Activated gamma-delta T cell treated with Interleukin-2 at 50 U/mL for 16 hours (primary cell): ENCODE measurements at places on chromosomes 2 and 18.

DNA sequence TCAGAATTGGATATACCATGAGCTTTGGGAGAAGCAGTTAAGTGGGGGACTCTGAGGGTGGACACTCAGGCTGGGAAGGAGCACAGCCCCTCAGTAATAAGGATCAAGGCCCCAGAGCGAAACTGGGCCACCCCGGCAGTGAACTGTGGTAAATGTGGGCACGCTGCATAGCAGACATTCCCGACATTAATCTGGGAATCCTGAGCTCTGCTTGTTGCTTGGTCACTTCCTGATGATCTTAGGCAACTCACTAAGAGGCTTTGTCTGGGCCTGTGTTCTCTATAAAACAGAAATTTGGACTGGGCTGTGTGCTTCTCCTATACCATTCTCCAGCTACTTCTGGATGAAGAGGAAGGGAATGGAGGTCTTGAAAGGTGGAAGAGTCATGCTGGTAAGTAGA is 4.8 kb downstream of the TGFBRAP1 start:
- no peak for DNase-seq

DNA sequence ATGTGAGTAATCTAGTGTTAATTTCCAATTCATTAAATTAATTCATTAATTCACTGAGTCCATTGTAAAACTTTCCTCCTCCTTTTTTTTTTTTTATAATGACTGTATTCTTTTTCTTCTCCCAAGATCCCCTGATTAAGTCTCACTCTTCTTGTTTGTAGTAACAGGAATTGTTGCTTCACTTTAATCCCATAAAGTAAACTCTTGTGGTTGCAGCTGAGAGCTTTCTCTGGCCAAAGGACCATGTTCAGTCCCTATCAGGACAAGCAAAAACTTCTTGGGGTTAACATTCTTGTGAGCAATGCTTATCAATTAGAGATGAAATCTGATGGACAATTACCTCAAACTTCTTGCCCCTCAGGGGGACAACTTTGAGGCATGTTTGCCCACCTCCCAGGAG is 400.2 kb upstream of the SPHKAP start:
- no peak for DNase-seq

- no peak for DNase-seq
Observed at GRCh38 chr18:58369616-58370015, 259.3 kb downstream of the ALPK2 start.

GRCh38 chr2:75484840-75485239 is 75.9 kb downstream of the EVA1A start:
- DNase-seq: no peak

GRCh38 chr2:40371525-40372282 is 80.2 kb downstream of the SLC8A1 start:
- DNase-seq: no peak

DNA sequence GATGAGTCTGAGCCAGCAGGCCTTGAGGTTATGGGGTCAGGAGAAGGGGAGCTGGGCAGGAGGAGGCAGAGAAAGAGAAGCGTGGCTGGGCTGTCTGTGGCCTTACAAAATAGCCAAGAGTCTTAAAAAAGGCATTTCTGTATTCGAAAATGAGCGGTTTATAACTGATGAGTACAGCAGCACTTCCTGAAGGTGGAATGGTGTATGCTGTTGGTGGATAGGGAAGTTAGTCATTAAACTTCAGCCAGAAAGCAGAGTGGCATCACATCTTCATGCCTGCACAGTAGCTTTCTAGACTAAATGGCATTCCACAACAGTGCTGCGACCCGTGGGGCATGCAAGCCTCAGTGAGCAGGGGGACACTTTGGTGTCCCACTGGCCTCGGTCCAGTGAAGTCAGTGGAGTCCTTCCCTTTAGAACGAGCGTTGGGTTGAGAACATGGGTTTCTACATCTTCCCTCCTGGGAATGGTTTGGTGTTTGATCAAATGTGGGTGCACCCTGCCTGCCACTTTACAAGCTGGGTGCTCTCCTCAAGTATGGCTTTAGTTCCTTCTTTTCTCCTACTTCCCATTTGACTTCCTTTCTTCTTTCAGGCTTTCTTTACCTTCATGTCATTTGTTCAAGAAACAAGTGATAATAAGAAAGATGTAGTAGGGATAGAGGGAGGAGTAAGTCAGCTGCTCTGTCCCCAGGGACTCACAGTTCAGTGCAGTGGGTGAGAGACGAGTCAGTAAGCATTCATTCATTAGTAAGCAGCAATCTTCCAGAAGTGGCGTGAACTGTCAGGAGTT is 96.3 kb downstream of the ARMC9 start:
- no peak for DNase-seq

DNA sequence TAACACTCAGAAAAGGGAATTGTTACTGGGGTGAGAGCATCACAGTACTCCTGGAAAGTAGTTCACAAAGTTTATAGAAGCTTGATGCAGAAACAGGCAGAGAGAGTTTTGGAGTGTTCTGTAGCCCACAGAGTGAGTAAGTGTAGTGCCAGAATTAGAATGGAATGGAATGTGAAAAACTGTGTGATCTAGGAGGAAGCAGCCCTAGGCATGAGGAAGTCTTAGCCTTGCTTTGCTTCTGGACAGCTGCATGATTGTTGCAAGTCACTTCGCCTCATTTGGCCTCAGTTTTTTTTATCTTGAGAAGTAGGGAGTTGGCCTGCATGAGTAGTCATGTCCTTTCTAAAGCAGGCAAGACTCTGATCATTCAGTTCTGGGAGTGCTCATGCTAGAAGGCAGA is 10.9 kb downstream of the SERPINB12 start:
- no peak for DNase-seq

GRCh38 chr2:65687614-65688013 is 255.2 kb upstream of the SPRED2 start:
- no peak for DNase-seq

DNA sequence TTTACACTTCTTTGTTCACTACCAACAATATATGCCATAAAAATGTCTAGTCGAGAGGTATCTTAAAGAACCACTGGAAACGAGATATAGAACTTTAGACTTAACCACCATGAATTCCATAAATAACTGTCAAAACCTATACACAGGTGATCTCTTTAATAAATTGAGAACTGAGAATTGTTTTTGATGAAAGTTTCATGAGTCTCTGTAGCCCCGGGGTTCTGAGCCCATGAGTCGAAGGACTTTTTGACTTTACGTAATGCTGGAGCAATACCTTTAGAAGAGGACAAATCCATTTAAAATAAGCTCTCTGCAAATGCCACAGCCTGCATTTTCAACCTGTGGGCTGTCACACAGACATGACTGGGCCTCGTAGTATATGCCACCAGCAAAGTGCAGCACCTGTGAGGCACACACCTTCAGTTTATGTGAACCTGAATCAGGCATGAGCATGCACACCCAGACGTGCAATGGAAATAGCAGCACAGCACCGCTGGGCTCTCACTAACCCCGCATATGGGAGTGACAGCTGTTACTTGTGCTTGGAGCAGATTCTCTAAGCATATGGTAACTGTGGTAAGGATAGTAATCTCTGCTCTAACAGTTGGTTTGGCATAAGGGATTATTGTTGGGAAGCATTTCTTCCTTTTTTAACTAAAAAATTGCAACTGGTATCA is 383.2 kb downstream of the SOCS6 start:
- DNase-seq: no peak

DNA sequence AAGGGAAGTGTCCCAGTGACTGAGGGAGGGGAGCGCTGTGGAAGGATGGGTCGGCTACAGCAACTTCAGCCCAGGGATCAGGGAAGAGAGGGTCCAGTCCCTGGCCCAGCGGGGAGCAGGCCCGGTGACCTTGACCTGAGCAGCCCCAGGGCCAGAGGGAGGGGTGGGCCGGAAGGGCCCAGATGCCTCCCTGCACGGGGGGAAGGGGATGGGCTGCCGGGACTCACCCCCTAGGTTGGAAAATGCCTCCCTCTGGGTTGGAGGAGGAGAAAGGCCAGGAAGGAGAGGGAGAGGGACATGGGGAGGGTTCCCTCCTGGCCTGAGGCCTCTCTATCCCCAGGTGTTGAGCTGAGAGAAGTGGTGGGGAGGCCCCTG is 19.8 kb downstream of the GPC1 start:
- no peak for DNase-seq

DNA sequence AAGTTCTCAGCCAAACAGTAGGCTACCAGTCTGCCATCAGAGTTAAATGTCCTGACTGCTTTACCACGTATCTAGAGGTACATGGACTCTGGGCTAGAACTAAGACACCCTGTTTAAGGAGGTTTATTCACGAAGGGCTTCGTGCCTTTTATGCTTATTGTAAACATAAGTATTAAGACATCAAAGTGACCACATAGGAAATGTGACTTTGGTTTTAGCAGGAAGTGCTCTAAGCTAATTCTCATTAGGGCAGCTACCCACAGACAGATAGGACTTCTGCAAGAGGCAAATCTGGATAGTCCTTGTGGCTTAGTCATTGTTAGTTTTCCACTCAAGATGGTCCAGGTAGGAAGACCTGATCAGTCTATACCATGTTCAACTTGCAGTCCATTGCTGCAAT is 233.3 kb upstream of the MGAT5 start:
- no peak for DNase-seq

DNA sequence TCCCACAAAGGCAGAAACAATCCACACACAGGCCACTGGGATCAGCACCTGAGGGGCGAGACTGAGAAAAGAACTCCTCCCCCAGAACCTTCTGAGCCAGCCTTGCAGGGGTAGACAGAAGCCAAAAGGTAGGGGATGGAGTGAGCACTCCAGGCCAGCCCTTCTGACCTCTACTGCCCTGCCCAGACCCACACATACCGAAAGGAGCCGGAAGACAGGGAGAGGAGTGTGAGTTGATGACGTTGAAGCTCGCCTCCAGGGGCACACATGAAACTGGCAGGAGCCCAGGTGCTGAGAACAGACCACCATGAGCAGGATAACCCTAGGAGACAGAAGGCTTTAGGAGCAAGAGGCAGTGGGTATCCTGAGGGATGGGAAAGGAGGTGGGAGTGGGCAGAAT is 1.8 kb downstream of the SLC23A3 start:
- no peak for DNase-seq

- DNase-seq: no peak
Observed at GRCh38 chr2:129059476-129059875, 740.8 kb upstream of the HS6ST1 start.

DNA sequence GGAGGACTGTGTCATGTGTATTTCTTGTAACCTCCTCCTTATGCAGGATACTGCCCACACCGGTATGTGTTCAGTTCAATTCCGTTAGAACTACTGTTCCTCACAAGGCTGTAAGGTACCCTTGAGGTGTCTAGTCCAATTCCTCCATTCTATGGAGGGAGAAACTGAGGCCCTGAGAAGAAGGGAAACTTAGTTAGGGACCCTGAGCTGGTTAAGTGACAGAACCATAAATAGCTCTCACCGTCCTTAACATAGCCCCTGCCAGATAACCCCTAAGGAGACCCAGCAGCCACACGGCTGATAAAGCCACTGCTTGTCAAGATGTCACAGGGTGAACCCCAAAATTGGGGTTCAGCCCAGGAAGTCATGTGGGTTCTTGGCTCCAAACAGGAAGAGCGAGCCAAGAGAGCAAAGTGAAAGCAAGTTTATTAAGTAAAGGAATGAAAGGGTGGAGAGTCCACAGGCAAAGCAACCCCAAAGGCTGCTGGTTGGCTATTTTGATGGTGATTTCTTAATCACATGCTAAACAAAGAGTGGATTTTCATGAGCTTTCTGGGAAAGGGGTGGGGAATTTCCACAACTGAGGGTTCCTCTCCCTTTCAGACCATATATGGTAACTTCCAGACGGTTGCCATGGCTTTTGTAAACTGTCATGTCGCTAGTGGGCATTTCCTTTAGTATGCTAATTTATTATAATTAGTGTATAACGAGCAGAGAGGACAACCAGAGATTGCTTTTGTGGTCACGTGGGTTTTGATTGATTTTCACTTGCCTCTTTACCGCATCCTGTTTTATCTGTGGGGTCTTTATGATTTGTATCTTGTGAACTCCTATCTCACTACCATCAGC is 83.4 kb upstream of the RTN4 start:
- peak; percentile 23 for DNase-seq

GRCh38 chr2:39241588-39241987 is 2.2 kb downstream of the CDKL4 start:
- no peak for DNase-seq

- DNase-seq: no peak
Observed at GRCh38 chr18:55300421-55300935, 287.5 kb downstream of the TCF4 start.

GRCh38 chr2:65055422-65056214 is 598 bp upstream of the CEP68 start:
- DNase-seq: peak; percentile 55

DNA sequence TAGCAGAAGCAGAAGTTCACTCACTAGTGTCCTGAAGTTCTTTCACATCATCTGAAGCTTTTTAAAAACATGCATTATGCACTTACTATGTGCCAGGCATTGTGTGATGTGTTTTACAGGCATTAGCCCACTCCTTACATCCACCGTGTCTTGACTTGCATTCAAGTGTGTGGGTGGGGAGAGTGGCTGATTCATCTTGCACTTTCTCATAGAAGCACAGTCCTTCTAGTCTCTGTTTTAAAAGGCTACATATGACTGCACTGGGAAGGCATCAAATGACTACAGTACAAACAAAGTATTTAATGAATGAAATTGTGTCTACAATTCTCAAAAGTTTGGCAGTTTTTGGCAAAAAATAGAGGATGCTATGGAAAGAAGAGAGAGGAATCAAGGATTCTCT is 21.6 kb upstream of the DSC3 start:
- DNase-seq: no peak

GRCh38 chr2:166458674-166459073 is 35.4 kb downstream of the SCN7A start:
- no peak for DNase-seq

DNA sequence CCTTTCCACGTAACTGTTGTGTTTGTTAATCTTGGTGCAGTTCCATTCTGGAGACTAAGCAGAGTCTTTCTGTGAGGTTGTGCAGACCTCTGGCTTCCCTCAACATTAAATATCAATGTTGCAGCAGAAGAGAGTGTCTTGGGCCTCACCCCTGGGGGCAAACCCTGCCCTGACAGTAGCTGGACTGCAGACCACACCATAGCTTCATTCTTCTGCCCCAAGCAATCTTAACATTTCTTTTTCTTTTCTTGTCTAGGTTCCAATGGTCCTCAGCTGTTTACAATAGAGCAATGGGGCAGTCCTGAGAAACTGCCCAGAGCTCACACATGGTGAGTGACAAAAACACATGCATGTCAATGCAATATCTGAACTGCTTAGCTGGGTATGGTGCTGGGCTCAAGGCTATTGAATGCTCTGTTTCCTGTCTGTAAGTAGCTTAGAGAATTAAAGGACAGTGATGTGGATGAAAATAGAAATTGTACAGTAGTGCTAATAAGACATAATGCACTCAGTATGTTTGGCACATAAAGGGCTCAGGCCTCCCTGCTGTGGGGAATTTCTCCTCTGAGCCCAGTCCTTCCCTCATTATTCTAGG is 237.6 kb downstream of the ALPK2 start:
- no peak for DNase-seq
